ENCODE measurements at places on chromosomes 16 and 17.

DNA sequence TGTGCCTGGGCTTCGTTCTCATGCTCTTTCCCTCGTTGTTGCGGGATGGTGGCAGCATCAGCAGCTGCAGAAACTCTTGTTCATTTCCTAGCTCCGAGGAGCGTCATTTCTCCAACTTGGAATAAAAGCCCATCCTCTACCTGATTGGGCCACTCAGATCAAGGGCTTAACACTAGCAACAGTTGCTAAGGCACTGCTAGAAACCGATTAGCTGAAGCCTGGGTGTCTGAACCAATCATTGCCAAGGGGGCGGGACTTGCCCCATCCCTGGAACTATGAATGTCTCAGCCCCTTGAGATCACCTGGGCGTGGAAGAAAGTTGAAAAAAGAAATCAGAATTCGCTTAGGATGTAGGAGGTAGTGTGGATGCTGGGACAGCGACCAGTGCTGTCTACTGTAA lies 145.3 kb downstream of the FOXL1 start:
- DNase-seq = no peak

DNA sequence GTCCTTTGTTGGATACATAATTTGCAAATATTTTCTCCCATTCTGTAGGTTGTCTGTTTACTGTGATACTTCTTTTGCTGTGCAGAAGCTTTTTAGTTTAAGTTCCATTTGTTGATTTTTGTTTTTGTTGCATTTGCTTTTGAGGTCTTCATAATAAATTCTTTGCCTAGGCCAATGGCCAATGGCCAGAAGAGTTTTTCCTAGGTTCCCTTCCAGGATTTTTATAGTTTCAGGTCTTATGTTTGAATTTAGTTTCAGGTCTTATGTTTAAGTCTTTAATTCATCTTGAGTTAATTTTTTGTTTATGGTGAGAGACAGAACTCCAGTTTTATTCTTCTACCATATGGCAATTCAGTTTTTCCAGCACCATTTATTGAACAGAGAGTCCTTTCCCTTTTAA lies 90.1 kb upstream of the GOT2 start:
- DNase-seq = no peak

- no peak for DNase-seq
Measured at GRCh38 chr16:26186091-26186615, 494.4 kb downstream of the HS3ST4 start.

- no peak for DNase-seq
Measured at GRCh38 chr17:14078027-14078426, 8.7 kb downstream of the COX10 start.

- no peak for DNase-seq
Measured at GRCh38 chr16:68265078-68265920, 973 bp downstream of the SLC7A6 start.

- DNase-seq = no peak
Measured at GRCh38 chr17:4945176-4945943, 3.0 kb downstream of the PFN1 start.
